ENCODE measurements at places on chromosomes 1 and 21. TPM values are rescaled to one million over a fixed set of nuclear protein-coding genes. Genes with fewer than 3 reads are reported as not detected.

- peak; percentile 80 for DNase-seq
These were observed 3.8 kb downstream of the LMNA start for GRCh38 chr1:156118177-156118868.

Gene THEMIS2
- polyA plus RNA-seq: 3.6 TPM

GRCh38 chr1:92585831-92586230 is 99.1 kb upstream of the GFI1 start:
- no peak for DNase-seq

Gene MYBPHL
- 1.3 TPM for polyA plus RNA-seq

Gene PIGV
- 7.5 TPM for polyA plus RNA-seq

Gene LAD1
- polyA plus RNA-seq: 10.5 TPM

- DNase-seq: peak; percentile 54
These were observed 1.7 kb upstream of the RIPK4 start for GRCh38 chr21:41768437-41769042.

GRCh38 chr1:145992958-145993617 is 3.3 kb downstream of the TXNIP start:
- no peak for DNase-seq

Gene DDR2
- polyA plus RNA-seq: 23.7 TPM

Gene GSTM1
- polyA plus RNA-seq: 52.0 TPM

GRCh38 chr1:26285366-26286063 is 5.6 kb downstream of the SH3BGRL3 start:
- DNase-seq: no peak

GRCh38 chr1:87926921-87927320 is 598.2 kb downstream of the LMO4 start:
- peak; percentile 89 for DNase-seq

DNA sequence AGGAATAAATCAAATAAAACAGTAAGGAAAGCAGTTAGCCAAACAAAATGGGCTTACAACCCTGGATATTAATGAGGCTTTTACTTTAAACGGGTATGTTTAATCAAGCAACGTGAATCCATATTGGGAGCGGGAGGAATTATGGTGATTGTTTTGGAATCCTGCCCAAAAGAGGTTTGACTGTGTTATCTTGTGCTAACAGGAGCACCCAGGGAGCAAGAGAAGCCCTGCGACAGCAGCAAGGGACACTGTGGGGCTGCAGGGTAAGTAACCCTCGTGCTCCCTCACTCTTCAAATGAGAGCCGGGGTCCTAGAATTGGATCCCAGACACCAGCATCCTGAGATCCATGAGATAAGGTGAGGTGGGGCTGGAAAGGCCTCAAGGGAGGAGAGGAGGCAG is 72.6 kb upstream of the PGBD5 start:
- DNase-seq: no peak

GRCh38 chr1:205449750-205450443 is 5.9 kb downstream of the BLACAT1 start:
- DNase-seq: no peak

Gene TNNI3K
- polyA plus RNA-seq: 0.41 TPM

All from muscle of leg (tissue), 16 donors.